ENCODE measurements at places on chromosomes 4 and X. TPM values are rescaled to one million over a fixed set of nuclear protein-coding genes. Genes with fewer than 3 reads are reported as not detected.

SH3BGRL gene
- total RNA-seq, result 105 TPM

FMR1 gene
- 89.5 TPM for total RNA-seq

SMIM10L2A gene
- total RNA-seq, result 0.42 TPM

KLF8 gene
- total RNA-seq, result 12.1 TPM

XPNPEP2 gene
- 0.99 TPM for total RNA-seq

CSAG1 gene
- not detected for total RNA-seq

SPANXA2 gene
- total RNA-seq, result not detected

LRAT gene
- not detected for total RNA-seq

- H3K27me3 ChIP-seq, result no peaks in the 10 kb centered on the region
- no peaks in the 10 kb centered on the region for H3K36me3 ChIP-seq
- H3K4me1 ChIP-seq, result no peaks in the 10 kb centered on the region
- H3K27ac ChIP-seq, result no peak overlapping the region
These were observed 38.5 kb downstream of the MAGEB5 start for GRCh38 chrX:26254436-26254835.

- peaks cover 3% of the 10 kb centered on the region for H3K27me3 ChIP-seq
- H3K4me3 ChIP-seq, result no peak overlapping the region
- DNase-seq, result no peak
- H3K4me1 ChIP-seq, result no peaks in the 10 kb centered on the region
- no peaks in the 10 kb centered on the region for H3K36me3 ChIP-seq
These were observed 27.6 kb upstream of the CFAP299 start for GRCh38 chr4:80307774-80308465.

DNA sequence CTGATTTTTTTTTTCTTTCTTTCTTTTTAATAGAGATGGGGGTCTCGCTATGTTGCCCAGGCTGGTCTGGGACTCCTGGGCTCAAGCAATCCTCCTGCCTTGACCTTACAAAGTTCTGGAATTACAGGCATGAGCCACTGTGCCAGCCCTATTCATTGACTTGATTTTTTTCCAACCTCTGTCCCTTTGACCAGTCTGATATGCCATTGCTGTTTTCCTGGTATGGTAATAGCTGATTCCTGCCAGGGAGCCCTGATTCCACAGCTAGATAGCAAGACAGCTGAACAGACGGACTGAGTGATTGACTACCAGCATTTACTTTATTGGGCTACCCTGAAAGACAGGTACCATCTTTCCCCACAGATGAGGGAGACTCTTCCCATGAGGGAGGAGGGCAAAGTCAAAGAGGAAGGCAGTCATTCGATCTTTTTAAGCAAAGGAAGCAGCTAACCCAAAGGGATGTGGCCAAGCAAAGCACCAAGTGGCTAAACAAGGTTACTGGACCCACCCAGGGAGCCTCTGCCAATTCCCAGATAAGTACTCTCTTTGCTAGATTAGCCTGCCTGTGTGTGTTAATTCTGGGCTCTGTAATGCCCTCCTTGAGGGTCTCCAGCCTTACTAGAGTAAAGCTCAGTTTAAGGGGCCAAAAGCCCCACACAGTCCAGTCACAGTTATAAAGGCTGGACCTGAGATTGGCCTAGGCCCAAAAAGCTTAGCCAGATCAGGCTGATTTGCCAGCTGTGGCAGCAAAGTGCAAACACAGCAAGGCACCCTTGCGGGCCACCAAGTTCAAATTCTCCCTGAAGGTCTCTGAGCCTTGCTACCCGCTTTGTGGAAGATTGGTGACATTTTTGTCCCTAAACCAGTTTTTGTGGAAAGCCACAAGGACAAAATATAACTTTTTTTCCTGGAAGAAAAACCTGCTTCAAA is 192.4 kb upstream of the GPC4 start:
- DNase-seq, result no peak
- H3K4me3 ChIP-seq, result no peak overlapping the region
- H3K4me1 ChIP-seq, result no peaks in the 10 kb centered on the region
- H3K27ac ChIP-seq, result no peak overlapping the region
- no peaks in the 10 kb centered on the region for H3K36me3 ChIP-seq

DNA sequence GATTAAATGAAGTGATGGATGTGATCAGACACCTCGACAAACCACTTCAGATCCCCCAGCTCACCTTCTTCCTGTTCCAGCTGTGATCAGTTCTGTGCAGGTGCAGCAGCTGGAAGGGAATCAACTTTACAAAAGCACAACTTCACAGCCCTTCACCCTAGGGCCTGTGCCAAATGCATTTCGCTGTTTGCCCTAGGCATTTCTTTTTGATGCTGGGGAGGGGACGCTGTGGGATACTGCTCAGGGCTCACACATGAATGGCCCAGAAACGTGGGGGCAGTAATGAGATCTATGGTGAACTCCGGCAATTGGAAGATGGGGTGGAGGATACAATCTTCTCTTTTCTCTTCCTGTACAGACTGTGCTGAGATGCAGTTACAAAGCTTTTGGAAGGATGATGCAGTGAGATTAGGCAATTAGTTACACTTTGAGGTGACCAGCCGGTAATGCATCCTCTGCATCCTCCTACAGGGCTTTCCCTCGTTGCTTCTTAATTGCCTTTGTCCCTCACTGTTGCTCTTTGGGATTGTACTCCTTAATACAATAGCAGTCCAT is 215.1 kb upstream of the PITX2 start:
- no peaks in the 10 kb centered on the region for H3K36me3 ChIP-seq
- no peak for DNase-seq
- no peak overlapping the region for H3K4me3 ChIP-seq
- H3K4me1 ChIP-seq, result no peaks in the 10 kb centered on the region

- no peak overlapping the region for H3K4me3 ChIP-seq
- H3K36me3 ChIP-seq, result no peaks in the 10 kb centered on the region
- H3K27me3 ChIP-seq, result no peaks in the 10 kb centered on the region
- H3K27ac ChIP-seq, result no peak overlapping the region
These were observed 6.6 kb downstream of the EFNB1 start for GRCh38 chrX:68835468-68835867.

GRCh38 chr4:8643441-8643840 is 50.9 kb downstream of the CPZ start:
- H3K36me3 ChIP-seq, result no peaks in the 10 kb centered on the region
- no peaks in the 10 kb centered on the region for H3K4me1 ChIP-seq
- no peak for DNase-seq
- no peak overlapping the region for H3K4me3 ChIP-seq
- H3K27me3 ChIP-seq, result no peaks in the 10 kb centered on the region

DNA sequence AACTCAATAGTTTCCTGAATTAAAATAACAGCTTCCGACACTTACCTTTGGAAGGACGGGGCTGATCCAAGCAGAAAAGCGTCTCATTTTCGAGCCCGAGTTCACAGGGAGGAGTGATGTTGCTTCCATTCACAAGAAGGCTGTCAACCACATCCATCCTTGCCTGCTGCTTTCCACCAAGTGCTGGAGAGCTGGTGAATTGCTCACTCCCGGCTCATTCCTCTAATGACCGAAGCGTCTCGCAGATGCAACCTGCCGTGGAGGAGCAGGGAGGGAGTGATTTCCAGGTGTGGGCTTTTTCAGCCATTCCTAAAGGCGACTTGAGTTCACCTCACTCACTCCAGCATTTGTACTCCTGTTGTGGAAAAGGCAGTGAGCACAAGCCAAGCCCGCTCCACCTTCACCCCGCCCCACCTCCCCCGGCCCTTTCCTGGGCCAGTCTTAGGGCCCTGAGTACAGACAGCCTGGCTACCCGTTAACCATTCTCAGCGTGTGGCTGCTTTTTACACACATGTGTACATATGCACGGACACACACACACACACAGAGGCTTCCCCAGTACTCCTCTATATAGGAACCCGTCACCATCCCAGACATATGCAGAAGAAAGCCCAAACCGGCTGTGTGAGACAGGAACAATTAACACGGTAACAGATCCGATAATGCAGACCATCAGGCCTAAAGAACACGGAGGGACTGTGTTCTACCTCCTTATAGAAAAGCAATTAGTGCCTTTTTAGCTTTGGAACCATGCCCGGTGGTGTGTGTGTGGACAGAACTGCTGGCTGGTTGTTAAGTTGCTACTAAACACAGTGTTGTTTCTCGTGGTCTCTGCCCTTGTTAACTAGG is at the start of gene CCKAR:
TSS of gene CCKAR (minus strand) at position 374 of the 849 bp plus-strand sequence. CDS start at position 157, 217 bp downstream.
- H3K27ac ChIP-seq, result no peak within 1 kb of the TSS
- H3K4me3 ChIP-seq, result no peak within 1 kb of the TSS
- no peaks in the 10 kb centered on the region for H3K36me3 ChIP-seq
- peaks cover 3% of the 10 kb centered on the region for H3K27me3 ChIP-seq
- no peaks in the 10 kb centered on the region for H3K4me1 ChIP-seq

GRCh38 chr4:40309250-40309774 is 25.8 kb upstream of the CHRNA9 start:
- DNase-seq, result peak; percentile 92
- no peaks in the 10 kb centered on the region for H3K36me3 ChIP-seq
- peaks cover 84% of the 10 kb centered on the region for H3K4me1 ChIP-seq
- H3K27me3 ChIP-seq, result no peaks in the 10 kb centered on the region
- peak overlapping the region; percentile 77 for H3K4me3 ChIP-seq
- H3K27ac ChIP-seq, result peak overlapping the region; percentile 94

GRCh38 chrX:118740276-118740889 is 13.0 kb downstream of the IL13RA1 start:
- no peaks in the 10 kb centered on the region for H3K4me1 ChIP-seq
- DNase-seq, result no peak
- H3K36me3 ChIP-seq, result no peaks in the 10 kb centered on the region
- no peak overlapping the region for H3K27ac ChIP-seq

DNA sequence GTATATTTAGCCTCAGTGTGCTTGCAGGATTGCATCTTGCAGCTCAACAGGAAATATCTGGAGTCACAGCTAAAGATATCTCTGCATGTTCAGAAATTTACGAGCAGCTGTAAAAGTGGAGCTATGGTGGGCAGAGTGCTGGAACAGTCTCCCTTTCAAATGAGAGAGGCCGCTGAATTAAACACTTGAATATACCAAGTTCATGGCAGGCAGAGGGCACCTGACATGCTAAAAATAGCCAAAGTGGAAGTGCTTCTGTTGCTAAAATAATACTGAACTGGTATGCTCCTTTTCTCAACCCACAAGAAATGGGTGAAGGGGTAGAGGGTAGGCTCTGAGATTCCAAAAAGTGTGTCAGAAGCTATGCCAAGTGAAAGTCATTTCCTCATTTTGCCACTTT is 98.1 kb downstream of the MGST2 start:
- no peak overlapping the region for H3K27ac ChIP-seq

GRCh38 chr4:47617607-47618006 is 132.5 kb downstream of the ATP10D start:
- H3K4me3 ChIP-seq, result no peak overlapping the region
- no peaks in the 10 kb centered on the region for H3K36me3 ChIP-seq
- DNase-seq, result no peak
- no peak overlapping the region for H3K27ac ChIP-seq

GRCh38 chr4:3253808-3254207 is 4.8 kb downstream of the MSANTD1 start:
- H3K36me3 ChIP-seq, result no peaks in the 10 kb centered on the region
- no peak for DNase-seq
- H3K27me3 ChIP-seq, result no peaks in the 10 kb centered on the region
- no peaks in the 10 kb centered on the region for H3K4me1 ChIP-seq

DNA sequence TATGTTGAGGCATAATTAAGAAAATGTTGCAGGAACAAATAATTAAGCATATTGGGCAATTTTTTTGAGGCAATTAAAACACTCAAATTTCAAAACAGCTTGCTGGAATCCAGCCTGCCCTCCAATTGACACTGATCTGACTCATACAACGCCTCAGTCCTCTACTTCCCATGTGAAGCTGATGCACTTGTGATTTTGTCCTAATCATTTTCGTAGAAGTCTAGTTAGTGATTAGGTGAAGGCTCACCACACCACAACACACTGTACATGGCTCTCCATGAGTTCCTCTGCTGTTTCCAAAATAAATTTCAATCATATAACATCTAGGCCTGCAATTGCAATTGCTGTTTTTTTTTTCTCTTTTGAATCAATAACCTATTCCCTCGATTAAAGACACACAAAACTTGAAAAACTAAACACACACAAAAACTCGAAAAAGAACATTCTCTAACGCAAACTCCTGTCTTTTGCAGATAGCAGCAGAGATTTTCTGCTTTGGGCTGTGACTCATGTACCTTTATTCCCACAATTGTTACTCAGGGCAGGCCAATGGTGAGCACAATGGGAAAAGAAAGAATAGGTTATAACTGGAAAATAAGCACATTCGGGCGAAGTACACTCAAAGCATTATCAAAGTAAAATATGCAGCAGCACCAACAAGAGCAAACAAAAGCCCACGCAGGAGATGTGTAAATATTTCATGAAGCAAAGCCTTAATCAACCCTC is 1.7 kb downstream of the GPRIN3 start:
- DNase-seq, result no peak
- H3K36me3 ChIP-seq, result no peaks in the 10 kb centered on the region
- peak overlapping the region; percentile 99 for H3K4me3 ChIP-seq

- H3K27me3 ChIP-seq, result no peaks in the 10 kb centered on the region
- no peak for DNase-seq
- no peaks in the 10 kb centered on the region for H3K4me1 ChIP-seq
These were observed 6.3 kb downstream of the TMEM31 start for GRCh38 chrX:103716962-103717361.

GRCh38 chr4:150032541-150032940 is 45.7 kb upstream of the DCLK2 start:
- H3K27me3 ChIP-seq, result no peaks in the 10 kb centered on the region
- DNase-seq, result no peak
- H3K27ac ChIP-seq, result no peak overlapping the region
- H3K4me1 ChIP-seq, result no peaks in the 10 kb centered on the region

DNA sequence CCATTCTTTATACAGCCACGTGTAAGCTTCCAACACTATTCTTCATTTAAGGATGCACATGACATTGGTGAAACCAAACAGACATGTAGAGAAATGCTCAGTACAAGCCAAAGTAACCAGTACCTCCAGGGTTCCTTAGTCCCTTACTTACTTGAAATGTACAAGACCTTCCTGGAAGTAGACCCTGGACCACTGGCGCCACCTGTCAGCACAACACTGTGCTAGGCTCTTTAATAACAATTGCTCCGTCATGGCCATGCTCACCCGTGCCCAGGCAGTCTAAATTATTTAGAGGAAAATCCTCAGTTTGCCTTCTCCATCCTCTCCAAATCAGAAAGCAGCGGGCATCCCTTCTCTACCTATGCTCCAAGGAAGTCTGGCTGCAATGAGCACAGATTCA is 52.7 kb downstream of the ADGRA3 start:
- no peak overlapping the region for H3K27ac ChIP-seq
- H3K36me3 ChIP-seq, result no peaks in the 10 kb centered on the region
- H3K4me3 ChIP-seq, result no peak overlapping the region
- peak; percentile 3 for DNase-seq
- no peaks in the 10 kb centered on the region for H3K27me3 ChIP-seq

DNA sequence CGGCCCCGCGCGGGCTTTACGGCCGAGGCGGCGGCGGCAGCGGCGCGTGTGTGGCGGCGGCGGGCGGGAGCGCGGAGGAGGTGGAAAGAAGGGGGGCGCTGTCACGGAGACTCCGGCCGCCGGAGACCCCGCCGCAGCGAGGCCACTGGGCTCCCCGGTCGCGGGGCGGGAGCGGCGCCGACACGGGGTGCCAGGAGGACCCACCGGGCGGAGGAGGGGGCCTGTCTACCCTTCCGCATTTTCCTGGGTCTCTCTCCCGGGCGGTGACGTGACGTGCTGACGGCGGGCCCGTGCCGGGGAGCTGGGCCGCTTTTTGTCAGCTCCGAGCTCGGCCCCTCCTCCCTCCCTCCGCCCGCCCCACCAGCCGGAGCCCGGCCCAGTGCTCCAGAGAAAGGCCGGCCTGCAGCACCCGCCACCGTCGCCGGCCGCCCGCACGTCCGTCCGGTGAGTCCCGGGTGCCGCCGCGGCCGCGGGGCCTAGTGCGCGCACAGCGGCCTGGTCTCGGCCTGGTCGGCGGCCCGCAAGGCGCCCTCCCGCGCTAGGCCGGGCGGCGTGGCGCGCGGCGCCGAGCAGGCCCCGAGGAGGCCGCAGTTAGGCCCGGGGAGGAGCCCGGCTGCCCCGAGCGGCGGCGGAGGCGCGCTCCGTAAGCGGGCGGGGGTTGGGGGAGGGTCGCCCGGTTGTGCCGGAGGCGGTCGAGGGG is at the start of gene ZFX:
TSS of gene ZFX (plus strand) at position 379 of the 700 bp plus-strand sequence. CDS start 23,014 bp downstream, outside the sequence.
- peak; percentile 55 for DNase-seq
- peak within 1 kb of the TSS; percentile 91 for H3K4me3 ChIP-seq
- H3K27me3 ChIP-seq, result no peaks in the 10 kb centered on the region
- peak within 1 kb of the TSS; percentile 94 for H3K27ac ChIP-seq
- no peaks in the 10 kb centered on the region for H3K36me3 ChIP-seq
- H3K4me1 ChIP-seq, result peaks cover 48% of the 10 kb centered on the region

Data from CD4-positive, CD25-positive, alpha-beta regulatory T cell (primary cell).